ENCODE measurements at places on chromosomes 6 and 20. TPM values are rescaled to one million over a fixed set of nuclear protein-coding genes. Genes with fewer than 3 reads are reported as not detected.

- DNase-seq = no peak
These were observed 71.2 kb upstream of the CCN6 start for GRCh38 chr6:111982681-111983080.

- no peak for DNase-seq
These were observed 188.5 kb downstream of the REV3L start for GRCh38 chr6:111294374-111294967.

B3GAT2 gene
- total RNA-seq = not detected

DNA sequence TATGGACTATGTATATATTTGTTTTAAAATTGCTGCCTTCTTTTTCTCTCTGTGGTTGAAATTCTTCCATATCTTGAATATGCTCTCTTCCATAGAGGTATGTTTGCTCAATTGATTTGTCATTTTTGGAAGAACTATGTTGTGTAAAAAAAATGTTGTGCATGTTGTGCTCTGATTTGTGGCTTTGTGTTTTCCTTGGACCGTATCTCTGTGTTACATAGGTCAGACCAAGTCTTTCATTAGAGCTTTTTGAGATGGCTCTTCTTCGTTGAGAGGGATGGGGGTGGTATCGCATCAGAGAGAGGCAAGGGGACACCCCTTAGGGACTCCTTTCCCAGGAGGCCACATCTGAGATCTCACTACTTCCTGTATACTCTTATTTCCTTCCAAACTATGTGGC lies 43.8 kb downstream of the TMEM244 start:
- DNase-seq = no peak

- DNase-seq = peak; percentile 18
These were observed 250.4 kb downstream of the FOXA2 start for GRCh38 chr20:22333885-22334545.

ARFGEF3 gene
- 7.9 TPM for total RNA-seq

PERP gene
- total RNA-seq = 65.3 TPM

OXT gene
- not detected for total RNA-seq

- no peak for DNase-seq
These were observed 24.7 kb upstream of the PYGB start for GRCh38 chr20:25223179-25223661.

PRR18 gene
- total RNA-seq = not detected

DNA sequence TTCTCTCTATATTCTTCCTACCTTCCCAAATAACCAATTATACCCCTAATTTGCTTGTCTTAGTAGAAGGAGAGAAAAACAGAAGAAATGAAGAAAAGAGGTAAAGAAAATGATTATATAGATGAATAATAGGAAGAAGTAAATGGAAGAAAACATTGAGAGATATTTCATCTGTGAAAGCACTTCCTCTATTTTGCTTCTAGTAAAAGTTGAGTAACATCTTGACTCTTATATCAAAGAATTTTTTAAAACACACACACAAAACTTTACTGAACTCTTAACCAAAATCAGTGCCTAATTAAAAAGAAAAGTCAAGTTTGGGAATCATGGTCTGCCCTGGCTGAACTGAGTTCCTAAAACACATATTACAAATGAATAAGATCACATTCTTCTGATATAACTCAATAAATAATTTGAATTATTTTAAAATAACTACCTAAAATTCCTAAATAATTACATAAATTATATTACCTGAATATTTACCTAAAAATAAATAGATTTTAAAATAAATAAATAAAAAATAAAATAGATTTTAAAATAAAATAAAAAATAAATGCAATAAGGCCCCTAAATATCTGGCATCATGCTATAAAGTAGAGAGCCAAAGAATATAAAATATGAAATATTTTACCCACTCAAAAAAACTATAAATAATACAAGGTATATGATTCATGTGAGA lies 8.8 kb downstream of the SLC17A2 start:
- no peak for DNase-seq

DNA sequence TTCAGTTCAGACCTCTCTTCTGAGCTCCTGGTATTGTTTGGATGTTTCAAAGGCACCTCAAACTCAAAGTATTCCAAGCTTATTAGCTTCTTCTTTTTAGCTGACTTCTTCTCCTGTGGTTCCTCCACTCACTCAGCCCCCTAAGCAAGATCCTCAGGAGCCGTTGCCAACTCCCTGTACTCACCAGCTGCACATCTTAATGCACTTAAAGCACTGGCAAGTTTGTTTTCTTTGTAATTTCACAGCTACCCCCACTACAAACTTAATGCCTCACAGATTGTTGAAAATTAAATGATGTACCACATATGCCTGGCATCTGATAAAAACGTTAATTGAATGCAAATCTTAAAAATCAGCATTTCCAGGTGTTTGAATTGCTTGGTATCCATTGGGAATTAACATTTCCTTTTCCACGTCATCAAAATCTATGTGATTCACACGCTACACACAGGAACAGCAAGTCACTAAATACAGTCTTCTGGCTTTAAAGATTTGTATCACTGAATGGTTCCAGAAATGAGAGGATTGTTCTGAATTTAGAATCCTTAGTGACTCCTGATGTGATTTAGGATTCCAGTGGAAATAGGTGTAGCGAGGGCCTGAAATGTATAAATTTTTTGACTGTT lies 24.5 kb downstream of the CALHM6 start:
- DNase-seq = no peak

GJA10 gene
- not detected for total RNA-seq

APOBEC2 gene
- total RNA-seq = 237 TPM

DNA sequence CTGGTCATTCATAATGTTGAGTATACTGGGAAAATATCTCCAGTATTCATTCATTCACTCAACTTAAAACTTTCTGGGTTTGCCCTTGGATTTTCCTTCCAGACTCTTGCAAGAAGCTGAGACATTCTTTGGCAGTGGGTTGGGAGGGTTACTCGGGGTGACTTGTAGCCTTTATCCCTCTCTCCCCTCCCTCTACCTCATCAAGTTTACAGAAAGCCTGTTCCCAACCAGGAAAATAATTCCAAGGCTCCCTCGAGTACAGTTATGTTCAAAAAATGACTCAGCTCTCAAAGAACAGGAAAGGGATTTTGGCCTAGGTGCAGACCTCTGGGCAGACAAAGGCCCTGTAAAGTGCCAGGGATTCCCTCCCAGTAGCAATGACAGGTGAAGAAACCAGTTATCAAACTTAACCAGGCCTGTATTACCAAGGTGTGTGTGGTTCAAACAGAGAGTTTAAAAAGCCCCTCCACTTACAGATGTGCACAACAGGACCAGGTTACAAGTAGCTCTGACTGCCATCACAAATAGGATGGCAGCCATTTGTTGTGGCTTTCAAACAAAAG lies 22.2 kb downstream of the FKBP1A start:
- DNase-seq = no peak

DNA sequence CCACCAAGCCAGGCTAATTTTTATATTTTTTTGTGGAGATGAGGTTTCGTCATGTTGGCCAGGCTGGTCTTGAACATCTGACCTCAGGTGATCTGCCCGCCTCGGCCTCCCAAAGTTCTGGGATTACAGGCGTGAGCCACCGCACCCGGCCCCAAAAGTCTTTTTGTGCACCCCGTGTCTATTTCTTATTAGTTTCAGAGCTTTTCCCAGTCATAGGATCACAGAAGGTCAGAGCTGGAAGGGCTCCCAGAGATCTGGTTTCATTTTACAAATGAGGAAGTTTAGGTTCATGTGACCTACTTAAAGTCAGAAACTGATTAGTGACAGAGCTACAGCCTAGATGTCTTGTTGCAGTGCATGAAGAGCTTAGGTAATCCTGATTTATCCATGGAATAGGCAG lies 1.6 kb upstream of the OGFRL1 start:
- no peak for DNase-seq

TBPL1 gene
- total RNA-seq = 11.9 TPM

- no peak for DNase-seq
These were observed 516.6 kb upstream of the JARID2 start for GRCh38 chr6:14729129-14729871.

FAM217A gene
- total RNA-seq = not detected

- no peak for DNase-seq
These were observed 44.6 kb downstream of the TSBP1 start for GRCh38 chr6:32327103-32327502.

DNA sequence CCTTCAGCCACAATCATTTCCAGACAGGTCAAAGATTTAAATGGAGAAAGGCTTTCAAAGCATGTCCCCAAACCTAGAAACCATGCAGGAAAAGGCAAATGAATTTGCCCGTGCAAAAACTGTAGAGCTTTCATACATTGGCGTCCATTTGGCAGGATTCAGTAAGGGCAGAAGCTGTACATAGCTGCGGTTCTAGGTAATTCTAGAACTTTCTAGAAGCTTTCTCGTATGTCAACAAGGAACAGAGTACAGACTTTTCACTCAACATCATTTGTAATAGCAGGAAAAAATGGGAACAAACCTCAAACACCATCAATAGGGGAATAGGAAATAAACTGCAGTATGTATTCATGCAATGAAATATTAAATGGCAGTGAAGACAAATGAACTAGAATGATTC lies 11.1 kb upstream of the MAPK13 start:
- no peak for DNase-seq

DDAH2 gene
- 56.5 TPM for total RNA-seq

SLC35D3 gene
- total RNA-seq = not detected

- no peak for DNase-seq
These were observed 43.0 kb upstream of the RANBP9 start for GRCh38 chr6:13754644-13755043.

- no peak for DNase-seq
These were observed 48.3 kb upstream of the PROKR2 start for GRCh38 chr20:5364997-5365597.

GRCh38 chr20:48702455-48702913 lies 125.3 kb downstream of the PREX1 start:
- DNase-seq = no peak

OR2H2 gene
- not detected for total RNA-seq

KIAA0408 gene
- 3.2 TPM for total RNA-seq

- no peak for DNase-seq
These were observed 1.5 kb downstream of the FAM135A start for GRCh38 chr6:70414813-70415212.

- no peak for DNase-seq
These were observed 62.4 kb downstream of the DST start for GRCh38 chr6:56580271-56580670.

UNC5CL gene
- total RNA-seq = 0.57 TPM

- DNase-seq = no peak
These were observed 81.1 kb upstream of the SMIM8 start for GRCh38 chr6:87241304-87241703.

- DNase-seq = no peak
These were observed 129.0 kb downstream of the EDN3 start for GRCh38 chr20:59429396-59429795.

TMEM200A gene
- total RNA-seq = not detected

POPDC3 gene
- 31.1 TPM for total RNA-seq

SLC16A10 gene
- 4.2 TPM for total RNA-seq
